ENCODE measurements at places on chromosomes 7 and 10.

- DNase-seq: no peak
Observed at GRCh38 chr7:10245406-10245805, 728.3 kb upstream of the PHF14 start.

DNA sequence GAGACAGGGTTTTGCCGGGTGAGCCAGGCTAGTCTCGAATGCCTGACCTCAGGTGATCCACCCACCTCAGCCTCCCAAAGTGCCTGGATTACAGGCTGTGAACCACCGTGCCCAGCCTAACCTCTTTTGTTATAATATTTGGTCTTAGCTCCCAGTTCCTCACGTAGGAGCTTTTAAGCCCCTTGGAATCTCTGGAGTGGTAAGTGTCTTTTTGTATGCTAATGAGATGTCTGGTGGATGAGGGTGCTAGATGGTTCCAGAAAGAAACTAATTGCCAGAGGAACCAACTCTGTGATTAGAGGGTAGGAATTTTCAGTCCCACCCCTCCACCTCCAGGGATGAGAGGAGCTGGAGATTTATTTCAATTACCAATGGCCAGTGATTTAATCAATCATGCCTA is 5.3 kb upstream of the ARPC1A start:
- DNase-seq: no peak

- no peak for DNase-seq
Observed at GRCh38 chr7:92061154-92061553, 73.1 kb downstream of the CYP51A1 start.

DNA sequence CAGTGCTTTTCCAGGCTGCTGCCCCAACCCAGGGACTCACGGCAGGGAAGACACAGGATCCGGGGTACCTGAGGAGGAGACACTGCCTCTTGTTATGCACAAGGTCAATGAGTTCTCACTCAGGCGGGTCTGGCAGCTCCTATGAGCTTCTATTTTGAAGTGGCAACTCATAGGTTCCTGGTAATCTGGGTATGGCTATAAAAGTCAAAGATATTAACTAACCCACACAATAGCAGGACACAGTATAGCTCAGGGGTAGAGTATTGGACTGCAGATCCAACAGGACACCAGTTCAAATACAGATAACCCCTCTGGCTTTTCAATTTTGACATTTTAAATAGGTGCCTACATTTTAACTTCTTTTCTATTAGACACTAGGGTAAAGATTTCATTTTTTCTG is 130.3 kb upstream of the ZNF746 start:
- DNase-seq: no peak

DNA sequence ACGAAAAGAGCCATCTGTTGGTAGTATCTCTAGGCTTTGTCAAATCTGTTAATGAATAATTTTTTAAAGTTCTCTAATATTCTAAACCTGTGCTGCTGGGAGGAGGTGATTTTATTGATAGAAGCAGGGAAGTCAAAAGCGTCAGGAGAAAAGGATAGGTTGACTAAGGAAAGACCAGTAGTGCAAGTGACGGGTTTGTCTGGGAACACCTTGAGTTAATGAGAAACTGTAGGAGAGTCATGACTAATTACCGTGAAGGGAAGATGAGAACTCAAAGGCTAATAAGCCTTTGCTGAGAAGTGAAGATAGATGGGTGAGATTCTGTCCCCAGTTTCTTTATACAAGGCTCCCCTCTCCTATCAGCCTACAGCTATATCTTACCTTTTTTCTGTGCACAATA is 5.0 kb upstream of the PDK4 start:
- no peak for DNase-seq

GRCh38 chr7:51645255-51645654 is 328.6 kb upstream of the COBL start:
- DNase-seq: no peak

DNA sequence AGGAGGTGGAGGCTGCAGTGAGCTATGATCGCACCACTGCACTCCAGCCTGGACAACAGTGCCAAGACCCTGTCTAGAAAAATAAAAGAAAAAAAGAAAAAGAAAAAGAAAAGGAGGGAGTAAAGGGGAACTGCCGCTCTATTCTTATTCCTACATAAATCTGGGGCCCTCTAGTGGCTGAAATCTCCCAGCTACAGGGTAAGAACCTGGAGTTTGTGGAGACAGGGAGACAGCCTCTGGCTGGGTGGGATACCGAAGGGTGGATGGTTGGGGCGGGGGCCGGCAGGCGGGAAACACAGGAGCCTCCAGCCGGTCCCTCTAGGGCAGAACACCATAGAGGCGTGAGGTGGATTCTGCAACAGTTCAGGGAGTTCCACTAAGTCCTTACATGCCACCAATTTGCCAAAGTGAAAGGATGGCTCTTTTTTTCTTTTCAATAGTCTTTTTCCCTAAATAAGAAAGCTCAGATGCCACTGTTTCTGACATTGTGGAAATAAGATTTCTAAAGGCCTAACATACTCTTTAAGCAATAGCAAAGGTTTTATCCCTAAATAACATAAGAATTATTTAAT is 117.3 kb downstream of the SVIL start:
- no peak for DNase-seq

DNA sequence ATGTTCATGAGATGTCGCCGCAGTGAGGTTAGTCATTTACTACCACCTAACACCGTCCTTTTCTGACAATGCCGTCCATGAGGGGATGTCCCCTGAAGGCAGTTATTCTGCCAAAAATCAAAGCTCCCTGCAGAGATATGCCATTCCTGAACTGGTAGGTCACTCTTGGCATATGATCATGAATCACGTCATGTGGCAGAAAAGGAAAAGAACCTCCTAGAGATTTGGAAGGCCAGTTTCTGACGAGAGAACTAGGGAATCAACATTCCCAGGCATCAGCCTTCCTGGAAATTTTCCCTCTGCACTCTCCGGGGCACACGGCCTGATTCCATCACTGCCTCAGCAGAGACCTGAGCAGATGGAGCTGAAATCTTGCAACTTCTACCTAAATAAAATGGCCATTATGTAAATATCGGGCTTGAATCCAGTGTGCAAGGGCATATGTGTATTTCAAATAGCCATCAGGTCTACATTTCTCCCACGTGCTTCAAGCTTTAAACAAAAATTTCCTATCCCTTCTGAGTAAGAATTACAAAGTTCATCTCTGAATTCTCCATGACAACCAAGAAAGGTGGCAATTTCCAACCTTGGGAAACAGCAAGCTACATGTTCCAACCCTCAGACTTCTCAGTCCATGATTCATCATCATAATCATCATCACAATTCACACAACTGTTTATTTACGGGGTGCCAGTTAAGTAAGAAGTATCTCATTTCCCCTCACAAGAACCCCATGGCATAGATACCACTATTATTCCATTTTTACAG is 46.5 kb downstream of the AMPH start:
- DNase-seq: no peak

GRCh38 chr7:50276483-50276882 is 28.0 kb upstream of the IKZF1 start:
- no peak for DNase-seq

GRCh38 chr10:52208365-52208764 is 105.7 kb upstream of the DKK1 start:
- no peak for DNase-seq

GRCh38 chr10:44391981-44392380 is 7.1 kb upstream of the CXCL12 start:
- DNase-seq: no peak

DNA sequence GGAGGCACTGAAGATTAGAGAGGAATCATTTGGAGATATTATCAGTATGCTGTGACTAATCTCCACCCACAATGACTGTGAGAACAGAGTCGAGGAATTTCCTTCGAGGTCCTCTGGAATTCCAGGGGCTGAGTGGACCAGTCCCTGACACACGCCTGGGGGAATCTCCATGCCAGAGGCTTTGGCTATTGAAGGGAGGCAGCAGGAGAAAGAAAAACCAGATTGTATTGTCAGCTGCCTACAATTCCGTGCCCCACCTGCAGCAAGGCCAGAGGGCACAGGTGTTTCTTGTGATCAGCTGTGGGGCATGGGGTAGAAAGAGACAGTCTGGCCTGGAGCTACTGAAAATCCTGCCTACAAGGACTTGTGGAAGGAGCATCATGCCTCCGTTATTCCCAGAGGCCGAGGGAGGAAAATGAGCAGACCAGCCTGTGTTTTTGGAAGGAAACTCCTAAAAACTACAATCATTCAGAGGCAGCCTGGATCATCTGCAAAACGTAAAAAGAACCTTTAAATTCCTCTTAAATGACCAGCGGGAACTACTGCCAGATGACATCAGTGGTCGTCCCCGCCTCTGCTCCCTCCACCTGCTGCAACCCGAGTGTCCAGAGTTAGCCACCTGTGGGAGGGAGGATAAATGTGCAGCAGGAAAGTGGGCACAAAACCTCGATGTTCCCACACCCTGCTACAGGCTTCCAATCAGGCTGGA is 25.4 kb upstream of the ANK3 start:
- no peak for DNase-seq

DNA sequence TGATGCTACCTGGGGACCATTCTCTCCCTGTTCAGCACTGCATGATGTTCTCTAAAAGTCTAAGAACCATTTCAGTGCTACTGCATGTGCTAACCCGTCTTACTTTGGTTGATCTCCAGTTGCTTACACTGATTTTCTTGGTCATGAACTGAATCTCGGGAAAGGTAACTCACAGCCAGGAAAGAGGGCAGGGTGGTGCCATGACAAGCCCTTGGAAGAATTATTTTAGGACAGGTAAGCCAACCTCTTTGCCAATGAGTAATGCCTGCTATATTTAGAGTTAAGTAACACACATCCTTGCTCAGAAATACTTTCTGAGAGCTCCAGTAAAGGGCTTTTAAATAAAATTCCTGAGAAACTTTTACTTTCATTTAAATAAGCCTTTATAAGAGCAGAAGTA is 126.7 kb downstream of the ARL4A start:
- no peak for DNase-seq

GRCh38 chr10:53223851-53224250 is 451.3 kb upstream of the MBL2 start:
- DNase-seq: no peak

DNA sequence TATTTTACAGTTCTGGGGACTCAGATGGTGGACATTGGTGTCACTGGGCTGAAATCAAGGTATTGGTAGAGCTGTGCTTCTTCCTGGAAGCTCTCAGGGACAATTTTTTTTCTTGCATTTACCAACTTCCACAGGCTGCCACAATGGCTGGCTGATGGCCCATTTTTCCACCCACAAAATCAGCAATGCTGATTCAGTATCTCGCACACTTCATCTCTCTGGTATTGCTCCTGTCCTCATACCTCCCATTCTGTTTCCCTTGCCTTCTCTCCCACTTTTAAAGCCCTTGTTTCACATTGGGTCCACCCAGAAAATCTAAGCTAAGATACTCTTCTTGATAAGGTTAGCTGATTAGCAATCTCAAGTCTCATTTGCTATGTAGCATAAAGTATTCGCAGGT is 530.9 kb upstream of the POM121L12 start:
- DNase-seq: no peak

DNA sequence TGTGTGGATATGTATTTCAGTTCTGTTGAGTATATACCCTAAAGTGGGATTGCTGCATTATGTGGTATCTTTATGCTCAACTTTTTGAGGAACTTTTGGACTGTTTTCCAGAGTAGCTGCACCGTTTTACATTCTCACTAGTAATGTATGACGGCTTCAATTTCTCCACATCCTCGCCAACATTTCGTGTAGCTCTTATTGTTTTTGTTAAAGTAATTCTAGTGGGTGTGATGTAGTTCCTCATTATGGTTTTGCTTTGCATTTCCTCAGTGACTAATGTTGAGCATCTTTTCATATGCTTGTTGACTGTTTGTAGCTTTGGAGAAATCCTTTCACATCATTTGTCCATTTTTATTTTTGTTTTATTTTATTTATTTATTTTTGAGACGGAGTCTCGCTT is 4.5 kb downstream of the STMP1 start:
- no peak for DNase-seq

GRCh38 chr10:24448351-24448999 is 239.5 kb downstream of the KIAA1217 start:
- no peak for DNase-seq

DNA sequence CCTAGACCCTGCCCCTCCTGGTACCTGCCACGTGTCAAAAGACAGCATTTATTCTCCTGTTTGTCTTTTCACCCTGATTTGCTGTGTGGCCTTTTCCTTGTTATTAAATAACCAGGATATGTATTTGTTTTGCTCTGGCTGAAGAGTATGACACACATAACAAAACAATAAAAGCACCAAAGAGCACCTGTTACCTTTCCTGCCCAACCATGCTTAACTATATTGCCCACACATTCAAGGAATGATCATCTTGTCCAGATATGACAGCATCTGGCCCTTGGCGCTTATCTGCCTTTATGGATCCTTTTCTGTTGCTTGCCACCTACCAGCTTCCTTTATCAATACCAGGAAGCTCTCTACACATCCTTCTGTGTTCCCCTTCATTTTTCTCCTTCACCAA is 357.7 kb downstream of the FGFR2 start:
- DNase-seq: no peak

GRCh38 chr7:121373177-121373576 is 22.9 kb downstream of the FAM3C start:
- no peak for DNase-seq

DNA sequence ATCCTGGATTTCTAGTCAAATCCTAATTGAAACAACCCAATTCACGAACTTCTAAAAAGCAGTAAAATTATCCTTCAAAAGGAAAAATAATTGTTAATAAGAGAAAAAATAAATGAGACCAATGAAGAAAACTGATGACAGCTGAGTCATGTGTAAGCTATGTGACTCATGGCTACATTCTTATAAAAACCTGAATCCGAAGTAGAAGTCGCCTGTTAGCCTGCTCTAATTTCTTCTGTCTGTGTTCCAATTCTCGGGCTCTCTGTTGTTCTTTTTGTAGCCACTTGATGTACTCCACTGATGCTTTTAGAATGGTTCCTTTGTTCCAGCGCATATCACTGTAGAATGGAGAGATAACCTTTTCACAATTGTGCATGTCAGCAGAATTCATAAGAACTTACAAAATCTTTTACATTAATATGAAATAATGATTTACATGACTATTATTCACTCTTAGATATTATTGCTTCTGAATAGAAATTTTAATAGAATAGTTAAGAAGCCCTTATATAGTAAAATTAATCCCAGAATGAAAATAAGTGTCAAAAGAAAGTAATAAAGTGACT is 88.8 kb downstream of the TFEC start:
- DNase-seq: no peak

DNA sequence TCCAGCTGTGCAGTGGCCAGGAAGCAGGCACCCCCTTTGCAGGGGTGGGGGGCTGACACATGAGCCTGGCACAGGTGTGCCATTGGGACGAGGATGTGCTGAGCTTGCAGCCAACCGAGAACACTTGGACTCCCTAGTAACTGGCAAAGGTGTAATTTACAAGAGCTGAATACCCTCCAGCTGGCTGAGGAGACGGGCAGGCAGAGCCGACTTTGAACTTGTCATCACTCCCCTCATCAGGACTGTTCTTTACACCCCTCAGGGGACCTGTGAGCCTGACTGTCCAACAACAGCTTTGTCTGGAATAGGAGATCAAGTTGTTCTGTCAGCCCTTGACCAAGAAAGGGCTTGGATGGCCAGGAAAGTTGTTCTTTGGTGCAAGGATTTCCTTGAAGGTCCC is 61.2 kb downstream of the CDH23 start:
- DNase-seq: no peak

- no peak for DNase-seq
Observed at GRCh38 chr10:93139059-93139655, 65.5 kb downstream of the CYP26A1 start.

Data from CD4-positive, alpha-beta T cell treated with Interleukin-17A for 1 hour (primary cell).